Stimulated activated CD8-positive, alpha-beta memory T cell treated with anti-CD3 and anti-CD28 coated beads, Interleukin-7, amount 100 ng/mL, for 48 hours (primary cell): ENCODE measurements at places on chromosomes 7 and 10.
A peak's percentile ranks its signal among the peaks of the same experiment; 100 is the strongest.

DNA sequence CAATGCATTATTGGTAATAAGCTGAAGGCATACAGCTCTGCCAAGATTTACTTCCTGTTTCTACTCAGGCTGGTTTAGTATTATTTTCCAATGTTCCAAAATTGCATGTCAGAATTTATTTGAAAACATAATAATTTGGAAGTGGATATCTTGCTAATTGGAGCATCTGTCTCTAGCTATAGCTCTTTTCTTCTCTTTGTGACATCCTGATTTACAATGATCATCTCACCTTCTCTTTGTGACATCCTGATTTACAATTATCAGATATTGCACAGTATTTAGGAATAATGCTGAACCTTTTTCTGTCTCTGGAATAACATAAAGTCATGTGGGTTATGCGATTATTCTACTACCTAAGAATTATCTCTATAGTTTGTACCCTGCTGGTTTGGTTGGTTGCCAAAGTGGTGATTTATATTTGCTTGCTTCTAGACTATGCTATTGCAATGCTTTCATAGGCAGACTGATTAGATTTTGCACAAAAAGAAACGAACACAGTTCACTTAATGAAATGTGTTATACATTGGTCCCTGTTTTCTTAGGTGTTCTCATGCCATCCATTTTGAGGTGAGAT lies 44.3 kb upstream of the CABCOCO1 start:
- no peak for DNase-seq

DNA sequence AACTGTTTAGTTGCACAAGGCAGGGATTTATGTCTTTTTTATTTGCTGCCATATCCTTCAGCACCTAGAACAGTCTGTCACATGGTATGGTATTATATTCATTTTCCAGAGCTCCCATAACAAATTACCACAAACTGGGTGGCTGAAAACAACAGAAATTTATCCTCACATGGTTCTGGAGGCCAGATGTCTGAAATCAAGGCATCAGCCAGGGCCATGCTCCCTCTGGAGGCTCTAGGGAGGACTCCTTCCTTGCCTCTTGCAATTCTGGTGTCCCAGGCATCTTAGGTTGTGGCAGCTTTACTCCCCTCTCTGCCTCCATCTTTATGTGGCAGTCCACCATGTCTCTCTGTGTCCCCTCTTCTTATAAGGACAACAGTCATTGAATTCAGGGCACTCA lies 43.1 kb downstream of the MET start:
- DNase-seq: no peak

DNA sequence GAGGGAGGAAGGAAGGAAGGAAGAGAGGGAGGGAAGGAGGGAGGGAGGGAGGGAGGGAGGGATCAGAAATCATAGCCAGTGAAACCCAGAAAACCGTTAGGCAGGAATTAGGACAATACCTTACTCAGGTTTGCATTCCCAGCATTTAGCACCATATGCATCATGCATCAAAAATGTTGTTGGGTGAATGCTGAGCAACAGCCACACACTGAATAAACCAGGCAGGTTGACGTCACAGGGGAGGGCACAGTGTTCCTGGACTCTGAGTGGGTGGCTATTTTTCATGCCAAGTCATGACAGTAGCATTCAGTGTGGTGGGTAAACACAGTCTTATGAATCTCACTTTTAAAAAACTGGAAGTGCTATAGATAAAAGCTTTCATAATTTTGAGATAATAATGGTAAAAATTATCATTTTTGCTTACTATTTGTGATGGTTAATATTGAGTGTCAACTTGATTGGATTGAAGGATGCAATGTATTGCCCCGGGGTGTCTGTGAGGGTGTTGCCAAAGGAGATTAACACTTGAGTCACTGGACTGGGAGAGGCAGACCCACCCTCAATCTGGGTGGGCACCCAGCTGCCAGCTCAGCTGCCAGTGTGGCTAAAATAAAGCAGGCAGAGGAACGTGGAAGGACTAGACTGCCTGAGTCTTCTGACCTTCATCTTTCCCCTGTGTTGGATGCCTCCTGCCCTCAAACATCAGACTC lies 199.1 kb upstream of the PRKCQ start:
- DNase-seq: no peak

GRCh38 chr7:14902589-14903067 lies at the start of gene DGKB:
DGKB (minus strand) TSS chr7:14902751.
- no peak for DNase-seq

GRCh38 chr10:93495654-93496321 lies 624 bp upstream of the CEP55 start:
- DNase-seq: no peak

DNA sequence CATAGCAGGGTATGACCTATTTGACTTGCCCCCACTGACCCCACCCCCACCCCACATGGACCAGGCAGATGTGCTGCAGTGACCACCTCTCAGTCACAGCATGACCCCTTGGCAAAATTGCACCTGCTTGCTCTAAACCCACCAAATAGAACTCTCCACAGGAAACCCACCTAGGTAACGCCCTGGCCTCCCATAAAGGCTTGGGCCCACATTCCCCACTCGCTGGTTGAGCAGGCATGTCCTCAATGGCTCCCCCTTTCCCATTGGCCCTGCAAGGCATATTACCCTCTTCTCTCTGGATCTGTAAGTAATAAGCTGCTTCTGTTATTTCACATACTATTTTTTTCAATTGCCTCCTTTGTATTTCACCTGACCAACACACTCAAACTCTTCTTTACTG lies 2.7 kb downstream of the IFIT1 start:
- DNase-seq: no peak

GRCh38 chr7:22885797-22886261 lies 63.2 kb upstream of the TOMM7 start:
- DNase-seq: peak; percentile 27

- no peak for DNase-seq
Observed at GRCh38 chr10:72353028-72353964, 1.4 kb downstream of the DNAJB12 start.

GRCh38 chr7:79176859-79177477 lies 276.5 kb downstream of the MAGI2 start:
- DNase-seq: no peak

GRCh38 chr10:123726381-123726780 lies 60.2 kb downstream of the GPR26 start:
- no peak for DNase-seq

- no peak for DNase-seq
Observed at GRCh38 chr10:3778692-3779157, 6.3 kb downstream of the KLF6 start.

DNA sequence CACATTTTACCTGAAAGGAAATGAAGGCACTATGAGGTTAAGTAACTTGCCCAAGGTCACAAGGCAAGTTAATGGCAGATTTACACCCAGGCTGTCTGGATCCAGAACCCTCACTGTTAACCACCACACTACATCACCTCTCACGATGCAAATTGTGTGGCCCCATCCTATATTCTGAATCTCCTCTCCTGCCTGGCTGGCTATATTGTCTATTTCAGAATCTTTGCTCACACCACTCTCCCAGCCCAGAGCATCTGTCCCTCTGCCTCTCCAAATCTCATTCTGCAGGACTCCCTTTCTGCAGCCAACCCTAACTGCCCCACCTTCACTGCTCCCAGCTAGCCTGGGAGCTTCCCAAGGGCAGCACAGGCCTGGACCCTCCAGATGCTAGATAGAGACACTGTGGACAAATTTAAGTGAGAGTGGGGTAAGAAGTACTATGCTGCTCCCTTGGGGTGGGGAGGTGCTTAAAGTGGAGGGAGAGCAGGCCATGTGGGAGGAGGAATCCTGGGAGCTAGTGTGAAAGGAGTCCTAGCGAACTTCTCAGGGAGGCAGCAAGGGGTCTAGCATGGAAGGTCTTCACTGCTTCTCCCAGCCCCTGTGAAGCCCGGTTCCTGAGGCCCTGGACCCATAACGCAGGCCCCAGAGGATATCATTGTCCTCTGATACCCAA lies 786 bp downstream of the CUEDC2 start:
- DNase-seq: no peak

- DNase-seq: no peak
Observed at GRCh38 chr7:2886391-2886790, 42.3 kb upstream of the GNA12 start.

DNA sequence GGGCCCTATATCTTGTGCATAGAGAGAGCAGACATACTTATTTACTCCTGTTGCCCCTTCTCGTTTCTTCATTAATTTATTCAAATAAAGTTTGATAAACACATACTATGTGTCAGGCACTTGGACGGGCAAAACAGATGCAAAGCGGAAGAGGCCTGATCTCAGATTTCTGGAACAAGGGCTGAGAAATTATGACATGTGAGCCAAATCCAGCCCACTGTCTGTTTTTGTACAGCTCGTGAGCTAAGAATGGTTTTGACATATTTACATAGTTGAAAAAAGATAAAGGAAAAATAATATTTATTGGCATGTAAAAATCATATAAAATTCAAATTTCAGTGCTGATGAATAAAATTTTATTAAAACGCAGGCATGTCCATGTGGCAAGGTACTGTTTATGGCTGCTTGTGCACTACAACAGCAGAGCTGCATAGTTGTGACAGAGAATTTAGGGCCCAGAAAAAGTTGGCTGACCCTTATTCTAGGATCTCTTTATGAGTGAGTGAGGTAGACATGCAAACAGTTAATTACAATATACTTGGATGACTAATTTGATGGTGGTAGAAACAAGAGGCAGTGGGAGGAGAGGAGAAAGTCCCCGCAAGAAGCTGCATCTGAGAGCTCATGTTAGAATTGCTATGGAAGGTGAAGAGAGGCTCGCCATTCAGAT lies 68.1 kb upstream of the ITPRID1 start:
- DNase-seq: no peak

DNA sequence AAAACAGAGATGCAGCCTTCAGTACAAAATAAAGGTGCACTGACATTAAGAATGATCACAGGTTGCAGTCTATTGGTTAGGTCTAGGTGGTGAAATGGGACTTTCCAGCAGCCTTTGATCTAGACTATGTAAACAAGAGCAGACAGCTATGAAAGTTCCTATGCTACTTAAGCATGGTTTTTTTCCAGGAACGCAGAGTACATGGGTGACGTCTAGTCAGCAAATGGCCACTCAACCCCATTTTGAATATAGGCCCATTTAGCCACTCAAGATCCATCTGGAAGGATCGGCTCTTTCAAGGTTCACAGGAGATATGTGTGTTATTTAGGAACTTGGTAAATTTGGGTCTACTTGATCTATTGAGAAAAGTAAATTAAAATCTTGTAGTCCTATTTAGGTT lies 1424.6 kb upstream of the LRRTM3 start:
- DNase-seq: no peak

DNA sequence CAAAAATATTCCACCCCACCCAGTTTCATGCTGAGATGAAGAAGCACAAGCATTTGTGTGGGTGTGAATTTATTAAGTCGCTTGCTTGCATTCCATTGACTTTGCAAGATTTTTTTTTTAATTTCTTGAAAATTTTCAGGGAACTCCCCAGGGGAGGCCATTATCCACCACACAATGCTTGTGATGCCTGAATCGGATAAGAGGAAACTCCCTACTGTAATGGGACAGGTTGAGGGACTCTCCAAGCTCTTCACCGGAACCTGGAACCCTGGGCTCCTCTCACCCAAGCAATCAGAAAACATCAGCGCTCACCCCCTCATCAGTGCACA lies 153.6 kb upstream of the ZMIZ1 start:
- DNase-seq: no peak

DNA sequence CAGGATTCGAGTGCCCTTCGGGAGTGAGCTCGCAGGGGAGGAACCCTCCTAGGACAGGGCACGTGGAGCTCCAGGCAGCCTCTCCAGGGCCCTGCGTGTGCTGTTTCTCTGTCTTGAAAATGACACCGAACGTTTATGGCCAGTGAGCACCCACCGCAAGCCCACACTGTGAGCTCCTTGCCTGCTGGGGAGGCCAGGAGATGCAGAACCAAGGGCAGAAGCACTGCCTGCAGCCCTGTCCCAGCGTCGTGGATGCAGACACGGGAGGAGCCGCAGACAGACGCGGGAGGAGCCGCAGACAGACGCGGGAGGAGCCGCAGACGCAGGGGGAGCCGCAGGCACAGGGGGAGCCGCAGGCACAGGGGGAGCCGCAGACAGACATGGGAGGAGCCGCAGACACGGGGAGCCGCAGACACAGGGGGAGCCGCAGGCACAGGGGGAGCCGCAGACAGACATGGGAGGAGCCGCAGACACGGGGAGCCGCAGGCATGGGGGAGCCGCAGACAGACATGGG lies 314.4 kb downstream of the PTPRN2 start:
- no peak for DNase-seq

- DNase-seq: no peak
Observed at GRCh38 chr7:39670052-39670451, 46.7 kb downstream of the RALA start.

DNA sequence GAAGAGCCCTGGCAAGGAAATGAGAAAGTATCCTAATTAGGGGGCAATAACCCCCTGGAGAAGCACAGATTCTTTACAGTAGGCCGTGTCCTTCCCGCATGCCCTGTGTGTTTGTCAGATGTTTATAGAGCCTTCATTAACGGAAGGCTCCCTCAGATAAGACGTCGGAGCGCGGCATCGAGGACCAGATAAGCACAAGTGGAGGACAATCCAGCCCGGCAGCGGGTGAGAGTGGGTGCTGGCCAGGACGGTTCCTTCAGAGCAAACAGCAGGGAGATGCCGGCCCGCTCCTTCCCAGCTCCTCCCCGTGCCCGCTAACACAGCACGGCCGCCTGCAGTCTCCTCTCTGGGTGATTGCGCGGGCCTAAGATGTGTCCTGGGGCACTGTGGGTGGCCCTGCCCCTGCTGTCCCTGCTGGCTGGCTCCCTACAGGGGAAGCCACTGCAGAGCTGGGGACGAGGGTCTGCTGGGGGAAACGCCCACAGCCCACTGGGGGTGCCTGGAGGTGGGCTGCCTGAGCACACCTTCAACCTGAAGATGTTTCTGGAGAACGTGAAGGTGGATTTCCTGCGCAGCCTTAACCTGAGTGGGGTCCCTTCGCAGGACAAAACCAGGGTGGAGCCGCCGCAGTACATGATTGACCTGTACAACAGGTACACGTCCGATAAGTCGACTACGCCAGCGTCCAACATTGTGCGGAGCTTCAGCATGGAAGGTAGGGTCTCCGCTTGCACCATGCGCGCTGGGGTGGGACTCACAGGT lies at the start of gene GDF2:
GDF2 (plus strand) TSS at position 155 of the 762 bp plus-strand sequence; CDS start at position 370, 215 bp downstream.
- DNase-seq: no peak

DNA sequence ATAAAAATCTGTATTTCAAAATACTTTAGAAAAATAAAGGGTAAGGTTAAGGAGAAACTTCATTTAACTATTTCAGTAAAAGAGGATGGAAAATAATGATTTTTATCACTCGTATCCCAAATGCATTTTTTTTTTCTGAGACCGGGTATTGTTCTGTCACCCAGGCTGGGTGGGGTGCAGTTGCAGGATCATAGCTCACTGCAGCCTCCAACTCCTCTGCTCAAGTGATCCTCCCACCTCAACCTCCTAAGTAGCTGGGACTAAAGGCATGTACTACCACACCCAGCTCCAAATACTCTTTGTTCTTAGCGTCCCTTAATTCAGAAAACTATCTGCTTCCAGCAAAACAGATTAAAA lies 11.8 kb downstream of the KMT2C start:
- DNase-seq: no peak

- DNase-seq: no peak
Observed at GRCh38 chr10:77422491-77423338, 214.9 kb downstream of the KCNMA1 start.

GRCh38 chr10:87651801-87652200 lies 7.9 kb upstream of the PAPSS2 start:
- DNase-seq: no peak
